NCI-H1436 (cell line): ENCODE measurements at places on chromosomes 11 and 22.

DNA sequence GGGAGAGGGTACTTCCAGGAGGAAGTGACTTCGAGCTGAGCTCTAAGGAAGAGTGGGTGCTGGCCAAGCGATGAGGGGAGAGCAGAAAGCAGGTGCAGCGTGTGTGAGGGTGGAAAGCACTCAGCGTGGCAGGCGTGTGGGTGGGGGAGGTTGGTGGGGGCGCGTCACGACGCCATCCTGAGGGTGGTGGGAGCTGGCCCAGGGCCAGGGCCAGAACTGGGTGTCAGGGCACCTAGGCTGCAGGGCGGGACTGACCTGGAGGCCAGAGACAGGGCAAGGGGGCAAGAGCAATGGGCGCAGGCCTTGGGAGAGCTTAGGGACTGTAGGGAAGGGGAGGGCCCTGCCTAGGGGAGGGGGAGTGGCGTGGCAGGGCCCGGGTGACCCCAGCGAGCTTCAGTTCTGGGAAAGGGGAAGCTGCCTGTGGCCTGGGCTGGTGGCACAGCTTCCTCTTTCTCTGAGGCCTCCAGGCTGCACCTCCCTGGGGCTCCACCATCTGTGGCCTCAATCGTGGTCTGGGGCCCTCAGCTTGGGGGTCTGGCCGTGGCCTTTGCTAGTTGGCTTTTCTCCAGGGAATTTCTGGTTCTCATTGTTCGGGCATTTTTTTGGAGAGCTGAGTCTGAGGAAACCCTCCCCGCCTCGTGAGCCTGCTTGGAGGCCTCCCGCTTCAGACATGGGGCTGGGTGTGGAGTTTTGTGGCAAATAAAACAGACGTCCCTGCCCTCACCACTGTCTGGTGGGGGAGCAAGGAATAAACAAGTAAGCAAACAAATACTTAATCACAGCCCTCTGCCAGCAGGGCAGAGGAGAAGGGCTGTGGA lies 8.9 kb downstream of the RELT start:
- DNase-seq = no peak

GRCh38 chr11:30387891-30388861 lies 65.3 kb downstream of the ARL14EP start:
- DNase-seq = no peak

- no peak for DNase-seq
Observed at GRCh38 chr11:72643547-72643946, 30.7 kb downstream of the PDE2A start.

DNA sequence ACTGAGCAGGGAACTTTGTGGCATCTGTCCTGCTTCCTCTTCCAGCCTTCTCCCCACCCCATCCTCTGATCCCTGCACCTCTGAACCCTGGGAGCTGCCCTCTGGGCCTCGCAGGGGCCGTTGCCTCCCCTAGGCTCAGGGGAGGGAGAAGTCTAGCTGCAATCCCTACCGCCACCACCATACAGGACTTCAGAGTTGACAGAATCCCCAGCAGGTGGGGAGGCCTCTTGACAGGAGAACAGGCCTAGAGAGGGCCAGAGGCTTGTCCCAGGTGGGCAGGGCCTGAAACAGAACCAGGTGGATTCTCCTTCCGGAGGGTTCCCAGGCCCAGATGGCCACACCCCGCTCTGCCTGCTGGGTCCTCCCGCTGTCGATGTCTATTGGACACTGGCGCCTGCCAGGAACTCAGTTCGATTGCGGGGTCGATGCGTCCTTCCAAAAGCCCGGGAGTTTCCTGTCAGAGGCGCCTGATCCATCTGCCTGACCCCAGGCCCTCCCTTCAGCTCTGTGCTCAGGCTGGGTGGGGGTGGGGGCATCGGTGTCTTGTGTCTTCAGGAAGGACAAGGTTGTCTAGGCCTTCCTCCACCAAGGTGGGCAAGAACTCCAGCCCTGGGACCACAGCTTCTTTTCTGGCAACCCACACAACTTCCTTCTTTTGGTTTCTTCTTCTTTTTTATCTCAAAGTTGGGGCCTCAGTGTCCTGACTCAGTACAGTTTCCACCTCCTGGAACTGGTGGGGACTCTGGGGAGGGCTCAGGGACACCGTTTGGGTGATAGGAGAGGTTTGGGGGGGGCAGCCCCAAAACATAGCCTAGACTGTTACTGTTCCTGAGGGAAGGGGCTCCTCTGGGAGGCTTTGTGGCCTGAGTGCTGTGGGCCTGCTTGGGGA lies 6.4 kb downstream of the STARD10 start:
- DNase-seq = peak; percentile 10

DNA sequence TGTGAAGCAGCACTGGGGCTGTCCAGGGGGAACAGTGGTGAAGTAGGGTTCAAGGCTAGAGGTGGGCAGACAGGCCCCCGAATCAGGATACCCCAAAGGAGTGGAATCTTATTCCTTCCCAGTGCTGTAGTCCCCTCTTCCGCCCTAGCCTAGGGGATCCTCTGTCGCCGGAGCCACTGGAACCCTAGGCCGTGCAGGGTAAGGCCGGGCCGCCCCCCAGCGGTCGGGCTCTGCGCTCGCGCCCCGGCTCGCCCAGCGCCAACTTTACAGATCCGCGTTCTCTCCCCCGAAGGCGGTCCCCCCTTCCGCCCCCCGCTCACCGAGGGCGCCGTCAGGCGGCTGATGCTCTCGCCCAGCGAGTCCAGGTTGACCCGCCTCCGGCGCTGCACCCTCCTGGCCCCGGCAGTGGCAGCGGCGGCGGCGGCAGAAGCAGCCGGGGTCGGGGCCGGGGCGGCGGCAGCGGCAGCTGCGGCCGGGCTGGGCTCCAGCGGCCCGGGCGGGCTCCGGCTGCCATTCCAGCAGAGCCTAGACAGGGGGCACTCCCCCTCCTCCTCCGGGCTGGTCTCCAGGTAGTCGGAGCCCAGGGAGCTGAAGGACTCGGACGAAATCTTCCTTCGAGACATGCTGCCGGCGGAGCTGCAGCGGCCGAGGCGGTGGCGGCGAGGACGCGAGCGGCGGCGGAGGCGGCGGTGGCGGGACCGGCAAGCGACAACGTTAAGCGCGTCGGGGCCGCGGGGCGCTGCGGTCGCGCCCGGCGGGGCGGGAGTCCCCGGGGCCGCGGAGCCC lies 650 bp downstream of the GUCY1A2 start:
- DNase-seq = peak; percentile 3

DNA sequence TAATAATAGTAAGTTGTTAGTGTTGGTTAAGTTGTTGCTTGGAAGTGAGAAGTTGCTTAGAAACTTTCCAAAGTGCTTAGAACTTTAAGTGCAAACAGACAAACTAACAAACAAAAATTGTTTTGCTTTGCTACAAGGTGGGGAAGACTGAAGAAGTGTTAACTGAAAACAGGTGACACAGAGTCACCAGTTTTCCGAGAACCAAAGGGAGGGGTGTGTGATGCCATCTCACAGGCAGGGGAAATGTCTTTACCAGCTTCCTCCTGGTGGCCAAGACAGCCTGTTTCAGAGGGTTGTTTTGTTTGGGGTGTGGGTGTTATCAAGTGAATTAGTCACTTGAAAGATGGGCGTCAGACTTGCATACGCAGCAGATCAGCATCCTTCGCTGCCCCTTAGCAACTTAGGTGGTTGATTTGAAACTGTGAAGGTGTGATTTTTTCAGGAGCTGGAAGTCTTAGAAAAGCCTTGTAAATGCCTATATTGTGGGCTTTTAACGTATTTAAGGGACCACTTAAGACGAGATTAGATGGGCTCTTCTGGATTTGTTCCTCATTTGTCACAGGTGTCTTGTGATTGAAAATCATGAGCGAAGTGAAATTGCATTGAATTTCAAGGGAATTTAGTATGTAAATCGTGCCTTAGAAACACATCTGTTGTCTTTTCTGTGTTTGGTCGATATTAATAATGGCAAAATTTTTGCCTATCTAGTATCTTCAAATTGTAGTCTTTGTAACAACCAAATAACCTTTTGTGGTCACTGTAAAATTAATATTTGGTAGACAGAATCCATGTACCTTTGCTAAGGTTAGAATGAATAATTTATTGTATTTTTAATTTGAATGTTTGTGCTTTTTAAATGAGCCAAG lies 2.7 kb downstream of the NEAT1 start:
- DNase-seq = no peak

DNA sequence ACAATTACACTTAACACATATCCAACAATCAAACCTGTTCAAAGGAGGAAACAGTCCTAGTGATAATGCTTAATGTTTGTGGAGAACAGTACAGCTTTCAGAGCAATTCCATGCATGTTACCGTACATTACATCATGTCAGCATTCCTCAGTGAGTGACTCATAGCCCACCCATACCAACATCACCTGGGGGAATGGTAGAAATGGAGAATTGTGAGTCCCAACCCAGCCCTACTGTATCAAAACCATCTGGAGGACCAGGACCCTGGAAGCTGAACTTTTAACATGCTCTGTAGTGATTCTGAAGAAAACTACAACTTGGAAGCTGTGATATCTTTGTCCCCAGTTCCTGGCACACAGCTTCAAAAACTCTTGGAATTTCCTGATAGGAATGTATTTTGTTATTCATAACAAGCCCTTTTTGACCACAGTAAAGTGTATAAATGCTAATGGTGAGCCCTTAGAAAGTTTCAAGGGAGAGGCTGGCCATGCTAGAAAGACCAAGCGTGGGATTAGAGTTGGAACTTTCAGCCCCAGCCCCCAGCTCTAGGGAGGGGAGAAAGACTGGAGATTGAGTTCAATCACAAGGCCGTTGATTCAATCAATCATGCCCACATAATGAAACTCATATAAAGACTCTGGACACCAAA lies 301.1 kb downstream of the BUD13 start:
- no peak for DNase-seq

GRCh38 chr22:19663821-19664355 lies 50.4 kb upstream of the SEPTIN5 start:
- peak; percentile 26 for DNase-seq

DNA sequence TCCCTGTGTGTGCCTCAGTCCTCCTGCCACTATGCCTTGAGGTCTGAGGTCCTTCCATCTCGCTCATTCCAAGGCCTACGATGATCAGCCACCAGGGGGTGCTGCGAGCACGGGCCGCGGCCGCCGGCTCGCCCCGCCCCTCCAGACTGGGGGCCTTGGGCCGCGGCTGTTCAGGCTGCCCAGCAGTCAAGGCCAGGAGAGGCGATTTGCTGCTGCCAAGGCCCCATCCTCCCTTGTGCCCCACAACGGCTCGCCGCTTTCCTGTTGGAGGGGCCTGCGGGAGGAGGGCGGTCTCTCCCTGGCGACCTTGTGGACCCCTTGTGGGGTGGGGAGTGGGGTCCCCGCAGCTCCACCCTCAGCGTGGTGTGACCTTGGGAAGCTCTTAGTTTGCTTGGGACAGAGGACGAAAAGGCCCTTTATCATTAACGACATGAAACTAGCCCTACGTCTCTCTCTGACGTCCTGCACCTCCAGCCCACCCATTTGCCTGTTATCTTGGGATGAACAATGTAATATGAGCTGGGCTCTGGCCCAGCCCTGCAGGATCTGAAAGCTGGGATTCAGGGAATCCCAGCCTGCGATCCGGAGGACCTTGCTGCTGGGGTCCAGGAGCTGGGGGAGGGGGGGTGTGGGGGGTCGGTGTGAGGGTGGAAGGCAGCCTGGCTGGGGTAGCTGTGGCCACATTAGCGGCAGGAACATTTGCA lies 5.3 kb upstream of the GALR3 start:
- DNase-seq = peak; percentile 58

DNA sequence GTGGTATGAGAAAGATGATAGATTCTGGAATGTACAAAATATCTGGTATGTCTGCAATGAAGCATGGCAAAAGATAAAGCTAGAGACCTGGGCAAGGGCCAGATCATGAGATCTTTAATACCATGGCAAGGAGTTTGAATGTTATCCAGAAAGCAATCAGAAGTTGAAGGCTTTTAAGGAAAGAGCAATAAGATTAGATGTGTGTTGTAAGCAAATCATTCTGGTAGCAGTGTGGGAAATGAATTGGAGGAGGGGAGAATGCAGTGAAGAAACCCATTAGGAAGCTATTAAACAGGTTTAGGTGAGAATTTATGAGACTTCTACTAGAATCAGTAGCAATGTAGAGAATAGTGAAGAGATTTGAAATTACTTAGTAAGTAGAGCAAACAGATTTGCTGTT lies 32.2 kb upstream of the SYT9 start:
- DNase-seq = no peak

- DNase-seq = no peak
Observed at GRCh38 chr11:106765469-106766258, 252.6 kb downstream of the GUCY1A2 start.

- peak; percentile 46 for DNase-seq
Observed at GRCh38 chr11:115222218-115222862, 281.9 kb downstream of the CADM1 start.

- DNase-seq = no peak
Observed at GRCh38 chr11:84626256-84626655, 1000.9 kb downstream of the DLG2 start.

- DNase-seq = no peak
Observed at GRCh38 chr22:35703861-35704584, 13.6 kb upstream of the APOL5 start.

GRCh38 chr22:36085476-36086169 lies 57.0 kb upstream of the RBFOX2 start:
- no peak for DNase-seq

- no peak for DNase-seq
Observed at GRCh38 chr22:31872209-31872608, 72.1 kb upstream of the YWHAH start.

- DNase-seq = no peak
Observed at GRCh38 chr11:64757549-64758329, 2.0 kb downstream of the PYGM start.

GRCh38 chr22:43479301-43479950 lies 67.6 kb downstream of the MPPED1 start:
- DNase-seq = no peak

- DNase-seq = no peak
Observed at GRCh38 chr11:111942829-111943228, 5.7 kb downstream of the DIXDC1 start.

GRCh38 chr22:30882974-30883533 lies 85.5 kb downstream of the MORC2 start:
- no peak for DNase-seq

DNA sequence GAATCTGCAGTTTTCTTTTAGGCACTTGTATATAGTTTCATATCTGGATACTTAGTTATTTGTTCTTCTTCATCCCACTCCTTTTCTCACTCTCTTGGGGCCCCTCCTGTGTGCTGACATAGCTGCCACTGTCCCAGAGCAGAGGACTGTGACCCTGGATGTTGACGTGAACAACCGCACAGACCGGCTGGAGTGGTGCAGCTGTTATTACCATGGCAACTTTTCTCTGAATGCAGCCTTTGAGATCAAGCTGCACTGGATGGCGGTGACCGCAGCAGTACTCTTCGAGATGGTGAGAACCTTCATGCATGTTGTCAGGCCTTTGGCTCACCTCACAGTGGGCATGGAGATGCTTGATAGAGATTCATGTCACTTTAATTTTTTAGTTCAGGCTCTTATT lies 50.9 kb upstream of the YWHAH start:
- no peak for DNase-seq

- no peak for DNase-seq
Observed at GRCh38 chr22:35426801-35427140, 26.8 kb downstream of the MCM5 start.

GRCh38 chr22:42321908-42322561 lies 51.6 kb upstream of the TCF20 start:
- DNase-seq = peak; percentile 95
